ENCODE measurements at places on chromosomes 7 and 10.

DNA sequence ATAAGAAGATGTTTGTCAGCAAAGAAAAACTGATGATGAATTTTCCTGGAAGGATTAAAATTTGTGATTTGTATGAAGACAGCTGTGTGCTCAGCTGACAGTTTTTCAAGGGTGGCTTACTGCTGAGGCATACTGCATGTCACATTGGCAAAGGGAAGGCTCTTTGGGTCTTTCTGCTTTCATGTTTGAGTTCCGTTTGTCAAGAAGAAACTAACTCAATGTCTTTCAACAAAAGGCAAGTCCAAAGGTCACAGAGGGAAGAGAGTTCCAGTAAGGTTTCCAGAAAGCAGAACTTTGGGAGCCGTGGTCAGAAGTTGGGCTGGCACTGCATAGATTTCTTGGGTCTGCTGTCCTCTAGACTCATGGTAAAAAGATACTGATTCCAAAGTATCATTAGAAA lies 16.9 kb downstream of the DYDC2 start:
- DNase-seq = no peak

- DNase-seq = no peak
Observed at GRCh38 chr7:20777377-20778062, 9.2 kb downstream of the SP8 start.

- DNase-seq = peak; percentile 29
Observed at GRCh38 chr10:119370111-119370741, 162.9 kb downstream of the GRK5 start.

- DNase-seq = no peak
Observed at GRCh38 chr7:668139-668931, 58.2 kb upstream of the DNAAF5 start.

DNA sequence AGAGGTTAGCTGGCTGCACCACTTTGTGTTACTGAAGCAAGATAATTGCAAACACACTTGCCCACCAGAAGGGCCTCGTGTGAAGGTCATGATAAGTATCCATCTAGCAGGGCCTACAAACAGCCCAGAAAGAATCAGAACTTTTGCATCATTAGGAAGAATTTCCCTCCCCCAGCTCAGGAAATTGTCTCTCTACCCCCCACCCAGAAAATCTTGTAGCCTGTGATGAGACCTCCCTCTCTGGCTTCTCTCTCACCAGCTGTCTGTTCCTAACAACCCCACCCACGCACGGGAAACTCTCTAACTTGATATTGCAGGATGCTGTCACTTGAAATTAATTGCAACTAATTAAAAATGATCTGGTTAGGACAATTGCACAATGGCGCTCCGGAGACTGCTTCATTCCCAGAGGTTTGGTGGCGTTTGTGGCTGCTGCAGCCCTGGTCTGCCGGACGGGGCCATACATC lies 34.5 kb downstream of the ZNF503 start:
- DNase-seq = no peak

DNA sequence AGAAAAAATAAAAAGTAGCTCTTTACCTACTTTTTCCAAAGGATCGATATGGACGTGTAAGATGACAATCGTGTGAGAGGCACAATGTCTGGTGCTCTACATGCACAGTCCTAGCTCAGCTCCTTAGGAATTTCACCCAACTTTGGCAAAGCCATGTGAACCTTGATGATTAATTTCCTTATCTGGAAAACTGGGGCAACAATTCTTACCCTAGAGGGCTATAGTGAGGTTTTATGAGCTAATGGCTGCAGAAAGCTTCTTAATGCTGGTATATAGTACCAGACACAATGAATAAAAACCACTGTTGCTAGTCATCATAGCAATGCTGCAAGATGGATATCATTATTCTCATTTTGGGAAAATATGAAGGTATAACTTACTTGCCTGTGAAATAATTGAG lies 202.7 kb downstream of the PARD3 start:
- no peak for DNase-seq

- no peak for DNase-seq
Observed at GRCh38 chr7:68180761-68181160, 1184.1 kb downstream of the TYW1 start.

DNA sequence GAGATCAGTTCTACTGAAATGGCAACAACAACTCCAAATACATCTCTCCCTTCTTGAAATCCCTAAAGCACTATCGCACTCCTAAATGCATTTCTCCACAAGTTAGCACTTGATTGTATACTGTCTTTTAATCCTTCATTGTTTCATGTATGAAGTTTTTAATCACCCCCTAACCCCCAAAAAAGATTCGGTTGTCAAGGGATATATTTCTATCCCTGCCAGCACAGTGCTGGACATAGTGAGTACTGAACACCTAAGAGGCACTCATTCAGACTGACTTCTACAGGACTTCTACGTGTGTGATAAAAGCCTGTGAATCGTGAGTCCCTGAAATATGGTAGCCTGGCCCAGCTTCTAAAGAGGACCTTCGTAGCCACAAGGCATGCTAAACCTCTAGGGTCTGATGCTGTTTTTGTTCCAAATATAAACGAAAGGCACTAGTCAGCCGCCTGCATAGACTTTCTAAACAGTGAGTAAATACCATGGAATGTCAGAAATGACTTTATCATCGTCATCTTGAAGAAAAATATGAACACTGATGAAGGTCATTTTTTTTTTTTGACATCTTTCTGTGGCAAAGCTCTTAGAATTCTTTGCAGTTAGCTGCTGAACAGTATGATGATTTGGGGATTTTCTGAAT lies 14.6 kb upstream of the ZSCAN21 start:
- no peak for DNase-seq

DNA sequence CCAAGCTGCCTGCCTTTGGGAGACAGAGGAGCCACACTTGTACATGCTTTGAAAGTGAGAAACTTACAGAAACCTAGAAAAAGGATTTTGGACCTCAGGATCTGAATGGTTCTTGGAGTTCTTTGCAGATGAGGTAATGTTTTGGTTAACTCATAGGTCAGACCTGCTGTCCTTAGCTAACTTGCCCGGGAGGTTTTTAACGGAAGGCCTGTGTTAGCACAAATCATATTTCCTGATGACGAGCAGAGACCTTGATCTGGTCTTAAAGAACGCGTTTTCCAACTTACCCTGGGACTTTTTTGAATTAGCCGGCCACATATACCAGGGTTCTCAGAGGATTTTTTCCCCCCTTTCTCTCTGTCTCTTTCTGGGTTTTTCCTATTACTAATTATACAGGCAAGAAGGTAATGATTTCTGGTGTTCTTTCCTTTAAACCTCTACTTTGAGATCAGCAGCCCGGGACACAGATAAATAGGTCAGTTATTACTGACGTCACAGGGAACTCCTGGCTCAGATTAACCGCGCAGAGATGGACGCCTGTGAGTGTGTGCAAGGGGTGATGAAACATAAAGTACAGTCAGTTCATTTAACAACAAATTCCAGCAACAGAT lies 101.7 kb upstream of the KLF6 start:
- no peak for DNase-seq

- no peak for DNase-seq
Observed at GRCh38 chr10:117578999-117579590, 36.5 kb downstream of the EMX2 start.

GRCh38 chr10:124943301-124944092 lies 1.6 kb downstream of the ZRANB1 start:
- no peak for DNase-seq

DNA sequence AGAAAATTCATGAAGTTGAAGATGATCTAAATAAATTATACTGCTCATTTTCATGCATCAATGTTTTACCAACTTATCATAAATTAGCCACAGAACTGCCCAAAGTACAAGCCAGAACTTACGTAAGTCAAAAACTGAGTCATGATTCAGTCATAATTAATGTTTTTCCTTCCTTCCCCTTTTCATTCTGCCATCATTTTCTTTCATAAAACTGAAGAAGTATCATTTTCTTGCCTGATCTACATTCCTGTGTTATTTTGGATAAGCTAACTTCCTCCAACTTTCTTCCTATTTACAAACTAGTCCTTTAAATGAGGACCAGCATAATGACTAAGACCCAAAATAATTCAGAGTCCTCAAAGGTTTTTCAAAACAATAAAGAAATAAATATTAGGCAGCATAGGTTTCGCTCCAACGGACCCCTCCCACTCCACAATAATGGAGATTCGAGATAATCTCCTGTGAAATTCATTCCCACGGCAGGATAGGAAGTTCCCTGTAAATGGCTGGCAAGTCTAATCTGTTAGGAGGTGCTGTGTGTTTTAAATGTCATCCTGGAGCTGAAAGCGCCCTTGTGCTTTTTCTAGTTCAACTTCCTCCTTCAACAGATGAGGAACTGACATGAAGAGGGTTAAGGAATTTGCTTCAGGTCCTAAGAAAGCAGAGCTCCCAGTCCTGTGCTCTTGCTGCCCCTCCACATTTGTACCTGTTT lies 218.9 kb downstream of the DOCK4 start:
- no peak for DNase-seq

DNA sequence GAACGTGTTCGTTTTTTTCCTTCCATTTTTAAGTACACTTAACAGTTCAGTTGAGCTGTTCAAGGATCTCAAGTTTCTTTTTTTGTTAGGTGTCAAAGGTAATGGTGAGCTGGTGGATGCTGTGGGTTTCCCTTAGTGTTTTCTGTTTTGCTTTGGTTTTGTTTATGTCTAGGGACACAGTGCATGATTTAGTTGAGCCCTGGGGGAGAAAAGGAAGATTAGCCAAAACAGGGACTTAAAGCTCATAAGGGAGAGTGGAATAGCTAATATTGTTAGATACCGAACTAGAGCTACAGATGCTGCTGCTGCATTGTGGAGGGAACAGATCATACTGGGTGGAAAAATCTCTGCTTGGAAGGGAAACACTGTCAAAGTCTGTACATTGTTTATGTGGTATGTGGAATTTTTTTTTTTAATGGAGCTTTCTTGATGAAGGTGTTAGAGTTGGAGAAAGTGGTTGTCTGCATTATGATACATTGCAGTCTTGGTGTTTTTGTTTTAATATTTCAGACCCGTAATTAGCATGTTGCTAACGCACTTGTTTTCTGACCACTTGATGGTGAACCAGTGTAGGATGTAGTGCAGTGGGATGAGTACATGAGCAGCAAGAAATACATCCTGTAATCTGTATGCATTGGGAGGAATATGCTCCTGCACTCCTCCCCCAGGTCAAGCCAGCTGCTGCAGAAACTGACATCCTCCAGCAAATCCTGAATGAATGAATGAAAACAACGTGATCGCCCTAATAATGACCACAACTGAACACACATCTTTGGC lies 2.1 kb downstream of the GLCCI1 start:
- DNase-seq = peak; percentile 28

DNA sequence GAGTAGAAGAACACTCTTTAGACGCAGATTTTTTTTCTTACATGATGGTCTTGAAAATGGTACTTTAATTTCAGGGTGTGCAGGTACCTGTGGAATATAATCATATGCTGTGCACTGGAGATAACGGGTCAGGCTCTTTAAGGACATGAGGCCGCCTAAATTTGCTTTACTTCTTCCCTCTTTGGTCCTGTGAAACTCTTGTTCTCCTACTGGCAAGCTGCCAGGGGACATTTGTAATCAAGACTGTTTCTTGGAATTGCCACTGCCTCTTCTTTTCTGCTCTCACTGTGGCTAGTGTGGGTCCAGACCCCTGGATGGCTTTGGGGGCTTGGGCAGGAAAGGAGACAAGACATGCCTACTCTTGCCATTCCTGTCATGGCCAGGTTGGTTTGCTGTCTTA lies 146.0 kb downstream of the SND1 start:
- no peak for DNase-seq

- DNase-seq = peak; percentile 40
Observed at GRCh38 chr7:16078076-16078952, 343.0 kb downstream of the CRPPA start.

DNA sequence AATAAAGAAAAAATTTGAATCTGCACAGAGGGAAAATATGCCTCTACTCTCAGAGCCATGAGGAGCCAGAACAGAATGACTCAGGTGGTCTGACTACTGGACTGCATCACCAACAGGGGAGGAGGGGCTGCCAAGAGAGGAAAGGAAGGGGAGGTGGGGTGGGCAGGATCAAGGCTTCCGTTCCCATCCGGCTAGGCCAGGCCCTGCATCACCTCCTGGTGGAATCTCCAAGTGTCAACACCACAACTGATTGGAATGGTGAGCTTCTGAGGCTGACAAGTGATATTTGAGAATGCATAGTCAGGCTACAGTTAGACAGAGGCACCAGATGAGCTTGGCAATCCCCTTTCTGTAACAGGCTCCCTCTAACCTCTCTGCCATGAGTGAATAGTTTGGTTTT lies 10.4 kb upstream of the GPR26 start:
- no peak for DNase-seq

DNA sequence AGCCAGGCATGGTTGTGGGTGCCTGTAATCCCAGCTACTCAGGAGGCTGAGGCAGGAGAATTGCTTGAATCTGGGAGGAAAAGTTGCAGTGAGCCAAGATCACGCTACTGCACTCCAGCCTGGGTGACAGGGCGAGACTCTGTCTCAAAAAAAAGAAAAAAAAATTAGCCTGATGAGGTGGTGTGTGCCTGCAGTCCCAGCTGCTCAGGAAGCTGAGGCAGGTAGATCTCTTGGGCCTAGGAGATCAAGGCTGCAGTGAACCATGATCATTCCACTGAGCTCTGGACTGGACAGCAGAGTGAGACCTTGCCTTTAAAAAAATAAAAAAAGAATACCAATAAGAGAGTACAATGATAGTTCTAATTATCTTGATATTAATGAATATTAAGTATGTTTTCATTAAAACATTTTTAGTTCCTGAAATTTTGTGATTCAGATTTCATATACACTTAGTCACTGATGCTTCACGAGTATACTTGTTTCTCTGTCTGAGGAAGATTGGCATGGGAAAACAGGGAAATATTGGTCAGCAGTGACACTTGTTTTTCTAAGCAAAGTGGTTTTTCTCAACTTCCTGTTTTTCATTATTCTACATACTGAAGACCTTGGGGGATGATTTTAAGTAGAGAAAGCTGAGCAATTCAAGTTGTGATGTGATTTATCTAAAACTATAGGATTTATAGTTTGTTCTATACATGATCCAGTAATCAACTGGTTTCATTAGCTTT lies 76.8 kb downstream of the ADK start:
- peak; percentile 16 for DNase-seq

DNA sequence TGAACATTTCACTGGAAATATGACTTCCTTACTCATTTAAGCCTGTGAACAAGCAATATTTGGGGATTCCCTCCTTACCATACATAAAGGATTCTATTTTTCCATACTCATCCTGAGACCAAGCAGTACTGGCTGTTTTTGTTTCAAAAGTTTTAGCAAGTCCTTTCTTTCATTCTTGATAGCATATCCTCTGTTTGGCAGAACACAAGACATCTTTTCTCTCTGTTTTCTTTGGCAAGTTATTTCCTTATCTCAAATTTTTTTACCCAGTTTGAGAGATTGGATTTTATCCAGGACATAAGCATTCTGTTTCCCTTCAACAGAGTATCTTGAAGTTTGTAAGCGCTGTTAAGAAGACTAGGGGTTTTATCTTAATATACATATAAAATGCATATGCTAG lies 3.0 kb upstream of the WASL start:
- no peak for DNase-seq

DNA sequence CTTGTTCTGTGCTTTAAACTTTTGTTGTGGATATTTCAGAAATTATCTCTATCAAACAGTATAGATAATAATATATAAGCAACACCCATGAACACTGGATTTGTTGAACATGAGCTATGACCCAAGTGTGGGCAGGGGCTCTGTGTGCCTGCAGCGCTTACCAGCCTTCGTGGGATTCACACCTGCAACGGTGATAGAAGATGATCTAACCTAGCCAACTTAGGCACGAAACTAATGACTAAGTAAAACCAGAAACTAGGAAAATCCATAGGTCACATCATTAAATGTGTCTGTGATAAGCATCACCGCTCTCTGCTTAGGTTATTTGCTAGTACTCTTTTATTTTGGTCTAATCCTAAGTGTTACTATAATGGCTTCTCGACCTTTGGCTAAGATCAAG lies 18.0 kb downstream of the SPAG6 start:
- peak; percentile 24 for DNase-seq
